ENCODE measurements at places on chromosomes 13 and 19. TPM values are rescaled to one million over a fixed set of nuclear protein-coding genes. Genes with fewer than 3 reads are reported as not detected.

ZNF606 gene
- 12.5 TPM for total RNA-seq

NKG7 gene
- 2,907 TPM for total RNA-seq

LIM2 gene
- total RNA-seq, result 5.9 TPM

SSC5D gene
- total RNA-seq, result 0.11 TPM

CLEC4M gene
- total RNA-seq, result not detected

FFAR1 gene
- 0.30 TPM for total RNA-seq

KL gene
- not detected for total RNA-seq

SPACA4 gene
- not detected for total RNA-seq

ATP8A2 gene
- total RNA-seq, result 0.59 TPM

GAPDHS gene
- not detected for total RNA-seq

KCNN1 gene
- total RNA-seq, result not detected

KIR2DL4 gene
- 7.1 TPM for total RNA-seq

DNA sequence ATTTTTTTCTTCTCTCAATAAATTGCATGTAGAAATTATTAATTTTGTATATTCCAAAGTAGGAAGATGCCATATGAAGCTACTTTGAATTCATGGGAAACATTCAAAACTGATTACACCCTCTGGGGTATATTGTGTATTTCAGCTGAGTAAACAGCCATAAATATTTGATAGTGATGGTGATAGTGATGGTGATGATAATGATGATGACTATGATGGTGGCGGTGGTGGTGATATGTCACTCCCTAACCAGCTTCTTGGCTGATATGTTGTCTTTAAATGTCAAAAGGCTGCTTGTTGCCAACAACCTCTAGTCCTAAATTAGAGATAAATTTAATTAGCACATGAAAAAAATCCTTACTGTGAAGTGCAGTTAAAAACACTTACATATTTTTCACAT is 102.0 kb downstream of the LRCH1 start:
- H3K4me3 ChIP-seq, result no peak overlapping the region
- no peaks in the 10 kb centered on the region for H3K36me3 ChIP-seq
- H3K27ac ChIP-seq, result peak overlapping the region; percentile 55
- no peaks in the 10 kb centered on the region for H3K27me3 ChIP-seq

GRCh38 chr19:41367848-41368301 is 3.9 kb upstream of the B9D2 start:
- no peak for DNase-seq
- H3K36me3 ChIP-seq, result no peaks in the 10 kb centered on the region
- no peaks in the 10 kb centered on the region for H3K27me3 ChIP-seq
- peaks cover 17% of the 10 kb centered on the region for H3K4me1 ChIP-seq
- H3K27ac ChIP-seq, result no peak overlapping the region
- no peak overlapping the region for H3K4me3 ChIP-seq

GRCh38 chr13:41471785-41472184 is 14.4 kb downstream of the RGCC start:
- no peak overlapping the region for H3K4me3 ChIP-seq
- H3K27me3 ChIP-seq, result no peaks in the 10 kb centered on the region
- H3K36me3 ChIP-seq, result peaks cover 19% of the 10 kb centered on the region
- H3K27ac ChIP-seq, result no peak overlapping the region
- no peak for DNase-seq

GRCh38 chr19:33254245-33254824 is 28.7 kb upstream of the SLC7A10 start:
- H3K4me3 ChIP-seq, result no peak overlapping the region
- no peaks in the 10 kb centered on the region for H3K27me3 ChIP-seq
- peaks cover 5% of the 10 kb centered on the region for H3K4me1 ChIP-seq
- DNase-seq, result no peak
- H3K36me3 ChIP-seq, result no peaks in the 10 kb centered on the region

DNA sequence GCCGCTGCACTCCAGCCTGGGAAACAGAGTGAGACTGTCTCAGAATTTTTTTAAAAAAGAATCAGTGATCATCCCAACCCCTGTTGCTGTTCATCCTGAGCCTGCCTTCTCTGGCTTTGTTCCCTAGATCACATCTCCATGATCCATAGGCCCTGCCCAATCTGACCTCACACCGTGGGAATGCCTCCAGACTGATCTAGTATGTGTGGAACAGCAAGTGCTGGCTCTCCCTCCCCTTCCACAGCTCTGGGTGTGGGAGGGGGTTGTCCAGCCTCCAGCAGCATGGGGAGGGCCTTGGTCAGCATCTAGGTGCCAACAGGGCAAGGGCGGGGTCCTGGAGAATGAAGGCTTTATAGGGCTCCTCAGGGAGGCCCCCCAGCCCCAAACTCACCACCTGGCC is at the start of gene KLK2:
TSS of gene KLK2 (plus strand) at position 384 of the 400 bp plus-strand sequence. CDS start 35 bp downstream, outside the sequence.
- no peaks in the 10 kb centered on the region for H3K36me3 ChIP-seq
- DNase-seq, result no peak
- no peak within 1 kb of the TSS for H3K4me3 ChIP-seq

- no peaks in the 10 kb centered on the region for H3K4me1 ChIP-seq
- no peak for DNase-seq
- H3K4me3 ChIP-seq, result no peak overlapping the region
- H3K36me3 ChIP-seq, result no peaks in the 10 kb centered on the region
These were observed 114.4 kb downstream of the ZAR1L start for GRCh38 chr13:32200741-32201140.

DNA sequence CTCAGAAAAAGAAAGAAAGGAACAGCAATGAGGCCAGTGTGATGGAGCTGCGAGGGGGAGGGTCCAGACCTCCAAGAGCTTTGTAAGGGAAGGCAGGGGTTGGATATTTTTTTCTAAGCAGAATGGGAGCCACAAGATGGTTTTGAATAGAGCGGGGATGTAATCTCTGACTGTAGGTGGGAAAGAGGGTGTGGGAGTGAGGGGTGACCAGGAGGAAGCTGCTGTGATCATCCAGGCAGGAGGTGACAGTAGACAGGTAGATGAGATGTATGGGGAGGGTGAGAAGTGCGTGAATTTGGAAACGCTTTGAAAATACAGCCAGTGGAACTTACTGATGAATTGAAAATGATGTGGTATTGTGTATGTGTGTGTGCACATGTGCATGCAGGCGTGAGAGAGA is 7.4 kb downstream of the IFNL2 start:
- H3K27me3 ChIP-seq, result no peaks in the 10 kb centered on the region
- H3K36me3 ChIP-seq, result no peaks in the 10 kb centered on the region
- no peak overlapping the region for H3K4me3 ChIP-seq
- no peak overlapping the region for H3K27ac ChIP-seq

GRCh38 chr19:19540064-19540714 is 2.1 kb downstream of the CILP2 start:
- DNase-seq, result peak; percentile 80
- no peak overlapping the region for H3K27ac ChIP-seq
- H3K36me3 ChIP-seq, result no peaks in the 10 kb centered on the region
- peaks cover 16% of the 10 kb centered on the region for H3K27me3 ChIP-seq
- H3K4me1 ChIP-seq, result peaks cover 37% of the 10 kb centered on the region

GRCh38 chr13:93309886-93310523 is 83.4 kb downstream of the GPC6 start:
- H3K27ac ChIP-seq, result no peak overlapping the region
- H3K4me3 ChIP-seq, result no peak overlapping the region
- no peak for DNase-seq

DNA sequence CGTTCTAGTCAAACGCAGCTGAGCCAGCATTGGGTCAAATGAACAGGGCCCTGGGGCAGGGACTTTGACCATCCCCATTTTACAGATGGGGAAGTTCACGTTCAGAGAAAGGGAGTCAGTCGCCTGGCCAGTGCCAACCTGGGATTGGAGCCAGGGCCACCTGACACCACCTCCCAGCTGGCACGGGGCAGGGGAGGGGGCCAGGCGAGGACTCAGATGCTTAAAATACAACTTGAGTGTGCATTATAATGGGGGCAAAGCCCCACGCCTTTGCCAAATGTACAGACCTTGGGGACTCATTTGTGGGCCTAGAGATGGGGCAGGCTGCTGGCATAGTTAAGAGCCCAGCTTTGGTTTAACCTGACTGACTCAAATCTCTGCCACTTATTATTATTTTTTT is 14.6 kb downstream of the PRR12 start:
- no peak overlapping the region for H3K4me3 ChIP-seq
- no peaks in the 10 kb centered on the region for H3K4me1 ChIP-seq
- no peak for DNase-seq
- no peaks in the 10 kb centered on the region for H3K27me3 ChIP-seq
- no peak overlapping the region for H3K27ac ChIP-seq

- no peak overlapping the region for H3K27ac ChIP-seq
- H3K27me3 ChIP-seq, result no peaks in the 10 kb centered on the region
- H3K4me3 ChIP-seq, result no peak overlapping the region
- H3K36me3 ChIP-seq, result no peaks in the 10 kb centered on the region
- DNase-seq, result no peak
- no peaks in the 10 kb centered on the region for H3K4me1 ChIP-seq
These were observed 342.7 kb downstream of the LMO7 start for GRCh38 chr13:75978818-75979217.

DNA sequence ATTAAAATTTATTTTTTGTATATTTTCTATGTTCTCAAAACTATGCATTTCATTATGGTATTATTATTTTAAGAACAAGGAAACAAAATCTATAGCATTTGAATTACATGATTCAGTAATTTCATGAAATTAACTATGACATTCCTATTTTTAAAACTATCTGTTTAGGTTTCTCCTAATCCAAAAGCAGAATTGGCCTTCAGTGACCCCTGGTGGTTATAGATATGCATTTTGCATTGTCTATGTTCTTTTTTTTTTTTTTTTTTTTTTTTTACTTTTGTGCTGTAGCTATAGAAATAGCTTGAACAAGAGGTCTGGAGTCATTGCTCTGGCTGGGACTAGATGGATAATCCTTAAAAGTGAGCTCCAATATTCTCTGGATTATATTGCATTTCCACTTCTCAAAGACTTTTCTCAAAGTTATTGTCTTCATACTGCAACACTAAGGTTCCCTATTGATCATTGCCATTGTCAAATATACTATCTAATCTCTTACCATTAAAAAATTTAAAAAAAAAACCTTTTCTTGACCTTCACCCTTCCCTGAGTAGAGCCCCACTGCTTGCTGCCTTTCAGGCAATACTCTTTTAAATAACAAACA is 15.9 kb upstream of the DNAJC3 start:
- H3K27me3 ChIP-seq, result peaks cover 3% of the 10 kb centered on the region
- no peak overlapping the region for H3K27ac ChIP-seq
- DNase-seq, result no peak
- H3K36me3 ChIP-seq, result no peaks in the 10 kb centered on the region
- no peak overlapping the region for H3K4me3 ChIP-seq

DNA sequence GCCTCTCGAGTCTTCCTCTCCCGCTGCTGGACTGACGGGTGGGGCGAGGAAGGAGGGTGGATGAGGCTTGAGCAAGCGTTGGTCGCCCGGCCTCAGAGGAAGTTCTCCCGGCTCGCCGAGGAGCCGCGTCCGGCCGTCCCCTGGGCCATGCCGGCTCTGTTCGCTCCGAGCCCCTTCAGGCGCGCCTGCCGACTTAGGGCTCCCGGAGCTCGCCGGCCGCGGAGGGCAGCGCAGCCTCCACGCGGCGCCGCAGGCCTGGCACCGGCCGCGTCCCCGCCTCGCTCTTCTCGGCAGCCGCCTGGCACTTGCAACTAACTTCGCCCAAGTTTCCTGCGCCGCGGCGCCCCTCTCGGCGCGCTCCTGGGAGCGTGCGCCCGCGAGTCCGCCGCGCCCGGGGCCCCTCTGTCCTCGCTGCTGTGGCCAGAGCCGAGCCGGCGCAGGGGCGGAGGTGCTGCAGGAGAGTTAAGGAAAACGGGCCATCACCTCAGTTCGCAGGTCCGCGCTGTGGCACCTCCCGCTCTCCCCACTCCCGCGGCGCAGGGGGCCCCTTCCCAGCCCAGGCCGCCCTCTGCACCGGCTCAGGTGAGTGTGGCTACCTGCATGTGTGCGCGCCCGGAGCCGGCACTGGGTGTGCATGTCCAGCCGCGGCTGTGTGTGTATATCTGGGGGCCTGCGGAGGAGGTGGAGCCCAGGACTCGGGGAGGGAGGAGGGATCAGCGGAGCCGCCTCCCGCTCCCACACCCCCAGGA is 641 bp upstream of the SOX21 start:
- DNase-seq, result no peak
- H3K4me3 ChIP-seq, result no peak overlapping the region
- peaks cover 32% of the 10 kb centered on the region for H3K27me3 ChIP-seq
- H3K36me3 ChIP-seq, result no peaks in the 10 kb centered on the region
- peaks cover 12% of the 10 kb centered on the region for H3K4me1 ChIP-seq
- H3K27ac ChIP-seq, result no peak overlapping the region

DNA sequence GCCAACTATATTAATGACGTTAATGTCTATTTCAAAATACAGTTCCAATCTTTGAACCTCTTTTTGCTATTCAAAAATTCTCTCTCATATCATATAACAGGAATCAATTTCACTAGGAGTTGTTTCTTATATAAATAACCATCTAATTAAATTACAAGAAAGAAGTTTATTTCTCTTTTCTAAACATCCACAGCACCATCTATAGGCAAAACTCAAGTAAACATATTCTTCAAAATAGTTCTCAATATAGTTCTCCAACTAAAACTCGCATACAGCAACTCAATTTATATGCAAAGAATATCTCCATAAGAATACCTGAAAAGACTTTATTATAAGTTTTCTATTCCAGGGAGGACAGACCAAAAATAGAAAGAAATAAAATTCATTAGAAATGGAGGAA is 65.6 kb downstream of the RBM26 start:
- H3K27ac ChIP-seq, result no peak overlapping the region
- H3K4me3 ChIP-seq, result no peak overlapping the region
- no peaks in the 10 kb centered on the region for H3K27me3 ChIP-seq
- peaks cover 94% of the 10 kb centered on the region for H3K36me3 ChIP-seq
- no peaks in the 10 kb centered on the region for H3K4me1 ChIP-seq

- peaks cover 59% of the 10 kb centered on the region for H3K4me1 ChIP-seq
- no peak for DNase-seq
- peaks cover 2% of the 10 kb centered on the region for H3K36me3 ChIP-seq
These were observed 3.1 kb upstream of the BCL3 start for GRCh38 chr19:44745341-44745831.

- peaks cover 56% of the 10 kb centered on the region for H3K36me3 ChIP-seq
- DNase-seq, result no peak
- no peaks in the 10 kb centered on the region for H3K27me3 ChIP-seq
- no peak overlapping the region for H3K27ac ChIP-seq
- peaks cover 6% of the 10 kb centered on the region for H3K4me1 ChIP-seq
- no peak overlapping the region for H3K4me3 ChIP-seq
These were observed 14.7 kb downstream of the NAPA start for GRCh38 chr19:47499863-47500830.

- H3K27ac ChIP-seq, result no peak overlapping the region
- no peaks in the 10 kb centered on the region for H3K36me3 ChIP-seq
- no peak overlapping the region for H3K4me3 ChIP-seq
- no peaks in the 10 kb centered on the region for H3K27me3 ChIP-seq
- no peak for DNase-seq
These were observed 527.1 kb downstream of the FGF9 start for GRCh38 chr13:22198001-22198400.

- H3K36me3 ChIP-seq, result no peaks in the 10 kb centered on the region
- H3K4me3 ChIP-seq, result no peak overlapping the region
- no peaks in the 10 kb centered on the region for H3K4me1 ChIP-seq
- no peak for DNase-seq
These were observed 527.5 kb downstream of the RFC3 start for GRCh38 chr13:34345258-34345965.

All from natural killer cell (primary cell).